Umbilical cord (tissue), 2 donors: ENCODE measurements at places on chromosomes 3 and 15.

DNA sequence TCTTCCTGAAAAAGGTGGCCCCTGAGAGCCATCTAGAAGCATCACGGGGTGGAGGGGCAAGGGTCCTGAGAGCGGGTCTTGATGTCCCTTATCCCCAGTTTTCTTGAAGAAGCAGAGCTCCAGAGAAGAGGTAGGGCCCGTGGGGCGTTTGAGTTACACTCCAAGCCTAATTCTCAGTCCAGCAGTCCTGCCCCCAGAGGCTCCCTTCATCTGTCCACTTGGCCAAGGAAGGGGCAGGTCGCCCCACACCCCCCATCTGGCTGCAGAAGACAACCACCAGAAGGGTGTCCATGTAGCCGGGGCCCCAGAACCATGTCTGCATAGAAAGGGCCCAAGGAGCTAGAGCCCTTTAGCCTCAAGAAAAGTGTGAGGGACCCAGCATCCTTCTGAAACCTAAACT is 25.5 kb upstream of the RPL32 start:
- DNase-seq: no peak

DNA sequence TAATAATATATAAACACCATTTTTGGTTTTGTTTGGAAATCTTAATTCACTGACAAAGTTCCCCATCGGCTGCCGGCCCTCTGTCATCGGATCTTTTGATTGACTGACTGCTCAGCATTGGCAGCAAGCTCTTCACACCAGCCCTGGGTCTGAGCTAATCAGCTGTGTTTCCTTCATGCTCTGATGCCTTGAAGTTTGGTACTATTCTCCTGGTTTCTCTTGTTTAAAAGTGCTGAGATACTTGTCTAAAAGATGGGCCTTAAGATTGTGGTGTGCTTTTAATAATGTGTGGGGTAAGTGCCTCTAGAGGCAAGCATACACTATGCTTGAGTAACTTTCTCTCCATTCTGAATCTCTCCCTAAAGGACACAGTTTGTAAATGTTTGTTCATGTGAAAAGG is 415.5 kb upstream of the TPRG1 start:
- DNase-seq: no peak

- no peak for DNase-seq
Observed at GRCh38 chr15:96052572-96053030, 277.9 kb upstream of the NR2F2 start.

- peak; percentile 31 for DNase-seq
Observed at GRCh38 chr3:173770011-173770410, 372.5 kb downstream of the NLGN1 start.

GRCh38 chr3:65714134-65714533 is 324.6 kb downstream of the MAGI1 start:
- peak; percentile 88 for DNase-seq

GRCh38 chr3:48974076-48974864 is 15.8 kb upstream of the P4HTM start:
- DNase-seq: no peak

GRCh38 chr3:142495103-142495502 is 47.3 kb upstream of the XRN1 start:
- DNase-seq: no peak

GRCh38 chr15:80733460-80733859 is 38.4 kb downstream of the ABHD17C start:
- no peak for DNase-seq

- DNase-seq: no peak
Observed at GRCh38 chr15:42157981-42158765, 1.7 kb upstream of the PLA2G4F start.

GRCh38 chr3:2976796-2977195 is 133.4 kb downstream of the IL5RA start:
- DNase-seq: no peak

- DNase-seq: no peak
Observed at GRCh38 chr15:59936741-59937140, 67.4 kb upstream of the FOXB1 start.

DNA sequence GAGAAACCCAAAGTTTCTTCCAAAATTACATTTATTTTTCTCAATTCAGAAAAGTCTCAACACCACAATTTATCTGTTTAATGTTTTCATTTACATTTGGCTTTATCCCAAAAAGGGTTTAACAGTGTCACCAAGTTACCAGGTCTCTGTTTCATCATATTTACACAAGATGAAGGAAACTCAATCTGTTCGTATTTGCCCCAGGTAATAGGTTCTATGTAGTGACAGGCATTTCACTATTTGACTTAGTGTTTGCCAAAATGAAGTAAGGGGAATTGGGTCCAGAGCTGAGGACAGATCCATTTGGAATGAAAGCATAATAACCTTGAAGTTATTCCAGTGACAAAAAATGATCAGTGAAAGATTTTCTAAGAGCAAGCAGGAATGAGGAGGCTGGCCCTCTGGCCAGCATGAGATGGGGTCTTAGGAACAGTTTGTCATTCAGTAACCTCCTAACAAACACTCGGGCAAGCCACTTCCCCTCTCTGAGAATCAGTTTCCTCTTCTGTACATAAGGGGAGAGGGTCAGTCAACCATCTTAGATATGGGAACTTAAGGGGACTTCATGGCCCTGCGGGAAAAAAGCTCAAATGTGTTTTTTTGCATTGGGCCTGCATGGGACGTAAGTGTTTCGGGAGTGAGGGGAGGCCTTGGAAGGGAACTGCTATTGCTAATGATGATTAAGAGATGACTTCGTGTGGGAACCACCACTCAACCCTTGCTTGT is 31.8 kb downstream of the UMPS start:
- DNase-seq: no peak

DNA sequence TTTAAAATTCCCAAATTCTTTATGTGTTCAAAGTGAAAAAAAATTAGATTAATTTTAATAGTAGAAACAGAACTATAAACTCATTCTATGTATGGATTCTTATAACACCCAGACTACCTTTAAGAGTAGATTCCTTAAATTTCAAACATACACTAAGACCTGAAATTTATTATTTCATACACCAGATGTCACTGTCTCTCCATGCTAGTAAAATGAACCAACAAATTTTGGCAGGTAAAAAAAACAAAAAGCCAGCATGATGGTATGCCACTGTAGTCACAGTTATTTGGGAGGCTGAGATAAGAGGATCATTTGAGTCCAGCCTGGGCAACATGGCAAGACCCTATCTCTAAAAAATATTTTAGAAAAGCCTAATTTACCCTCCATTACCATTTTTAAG is 461.3 kb upstream of the NAALADL2 start:
- peak; percentile 21 for DNase-seq

GRCh38 chr15:43085921-43086320 is 19.9 kb downstream of the UBR1 start:
- no peak for DNase-seq
